T-helper 17 cell (primary cell): ENCODE measurements at places on chromosomes 4 and X.

DNA sequence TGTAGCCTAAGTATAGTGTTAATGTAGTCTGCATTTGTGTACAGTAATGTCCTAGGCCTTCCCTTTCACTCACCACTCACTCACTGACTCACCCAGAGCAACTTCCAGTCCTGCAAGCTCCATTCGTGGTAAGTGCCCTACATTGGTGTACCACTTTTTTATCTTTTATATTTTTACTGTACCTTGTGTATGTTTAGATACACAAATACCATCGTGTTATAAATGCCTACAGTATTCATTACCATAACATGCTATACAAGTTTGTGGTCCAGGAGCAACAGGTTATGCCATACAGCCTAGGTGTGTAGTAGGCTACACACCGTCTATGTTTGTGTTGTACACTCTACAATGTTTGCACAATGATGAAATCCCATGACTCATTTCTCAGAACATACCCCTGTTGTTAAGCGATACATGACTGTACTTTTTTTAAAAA is 15.4 kb downstream of the TSPAN5 start:
- no peak for DNase-seq

GRCh38 chr4:153651116-153651515 is 33.0 kb upstream of the TLR2 start:
- DNase-seq: no peak

DNA sequence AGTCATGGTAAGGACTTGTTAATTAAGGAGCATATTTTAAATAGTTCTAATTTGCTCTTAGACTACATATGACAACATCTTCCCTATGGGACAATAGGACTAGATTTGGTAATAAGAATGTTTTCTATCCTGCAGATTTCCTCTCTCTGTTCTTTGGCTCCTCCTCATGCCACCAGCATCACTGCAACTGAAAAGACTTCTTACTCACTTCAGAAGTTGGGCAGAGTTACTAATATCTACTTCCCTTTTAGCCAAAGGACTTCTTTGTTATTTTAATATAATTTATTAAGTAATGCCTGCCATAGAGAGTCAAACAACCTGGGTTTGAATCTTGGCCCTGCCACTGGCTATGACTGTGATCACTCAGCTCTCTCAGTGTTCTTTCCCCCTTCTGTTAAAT is 16.4 kb downstream of the MMAA start:
- no peak for DNase-seq

DNA sequence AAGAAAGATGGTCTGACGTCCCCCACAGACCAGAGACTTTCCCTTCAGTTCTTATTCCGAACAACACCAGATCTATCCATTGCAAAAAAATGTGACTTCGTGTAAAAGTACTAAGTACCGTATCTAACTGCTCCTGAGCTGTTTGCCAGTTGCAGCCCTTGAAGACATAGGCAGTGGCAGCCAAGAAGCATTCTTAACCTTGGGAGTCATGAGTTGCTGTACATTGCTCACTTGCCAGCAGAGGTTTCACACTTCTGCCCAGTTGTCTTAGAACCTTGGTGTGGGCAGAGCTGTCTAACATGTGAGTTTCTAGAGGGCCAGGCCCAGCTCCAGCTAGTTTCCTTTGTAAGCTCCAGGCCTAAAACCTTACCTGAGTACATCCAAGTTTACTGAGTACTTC is 10.5 kb upstream of the CHRDL1 start:
- DNase-seq: no peak

DNA sequence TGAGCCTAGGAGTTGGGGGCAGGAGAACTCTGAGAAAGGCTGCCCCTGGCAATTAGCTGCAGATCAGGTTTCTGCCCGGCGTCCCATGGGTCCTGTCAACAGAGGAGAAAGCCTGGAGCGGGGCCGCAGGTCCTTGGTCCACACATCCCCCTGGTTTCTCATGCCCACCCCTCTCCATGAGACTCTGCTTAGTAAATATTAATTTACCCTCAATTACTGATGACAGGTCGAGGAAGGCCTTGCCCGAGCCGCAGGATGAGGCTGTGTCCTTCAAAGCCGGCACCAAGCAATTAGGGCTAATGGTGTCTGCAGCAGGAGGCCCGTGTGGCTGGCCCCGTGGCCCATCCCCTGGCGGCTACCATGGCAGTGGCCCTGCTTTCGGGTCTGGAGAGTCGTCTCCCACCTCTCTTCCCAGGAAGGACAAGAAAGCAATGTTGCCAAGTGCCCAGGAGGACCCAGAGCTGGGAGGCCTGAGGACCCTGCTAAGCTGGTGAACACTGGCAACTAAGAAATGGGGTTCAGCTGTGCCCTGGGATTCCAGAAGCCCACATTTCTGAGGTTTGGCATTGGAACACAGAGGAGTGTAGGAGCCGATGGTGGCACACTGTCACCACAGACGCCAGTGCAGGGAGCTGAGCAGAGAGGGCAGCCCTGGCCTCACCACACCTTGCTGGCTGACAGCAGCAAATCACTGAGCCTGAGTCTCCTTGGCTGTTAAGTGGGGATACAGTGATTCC is 114.6 kb downstream of the CPZ start:
- DNase-seq: no peak

- DNase-seq: no peak
These were observed 177.4 kb downstream of the SH3KBP1 start for GRCh38 chrX:19709812-19710518.

- DNase-seq: no peak
These were observed 57.7 kb upstream of the ATXN3L start for GRCh38 chrX:13377550-13377934.

DNA sequence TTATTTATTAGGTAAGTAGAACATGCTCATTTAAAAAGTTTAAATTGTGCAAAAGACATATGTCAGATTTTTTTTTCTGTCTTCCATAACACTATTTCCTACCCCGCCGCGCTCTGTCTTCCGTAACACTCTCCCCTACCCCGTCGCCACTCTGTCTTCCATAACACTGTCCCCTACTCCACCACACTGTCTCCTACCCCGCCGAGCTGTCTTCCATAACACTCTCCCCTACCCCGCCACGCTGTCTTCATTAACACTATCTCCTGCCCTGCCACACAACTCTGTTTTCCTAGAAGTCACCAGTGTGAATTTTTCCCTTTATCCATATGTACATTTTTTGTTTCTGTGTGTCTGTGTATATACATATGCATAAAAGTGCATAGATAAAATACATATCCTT is 4.4 kb downstream of the MSMO1 start:
- DNase-seq: no peak

DNA sequence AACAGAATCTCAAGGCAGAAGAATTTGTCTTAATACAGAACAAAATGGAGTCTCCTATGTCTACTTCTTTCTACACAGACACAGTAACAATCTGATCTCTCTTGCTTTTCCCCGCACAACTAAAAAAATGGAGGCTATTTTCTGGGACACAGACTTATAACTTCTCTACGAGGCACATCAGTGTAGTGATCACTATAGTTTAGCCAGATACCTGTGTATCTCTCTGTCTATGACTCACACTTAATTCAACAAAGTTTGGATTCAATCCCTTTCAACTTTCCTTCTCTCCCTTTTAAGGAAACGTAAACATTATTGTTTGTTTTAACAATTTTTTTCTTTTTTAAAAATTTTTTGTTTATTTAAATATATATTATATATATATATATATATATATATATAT is 29.4 kb downstream of the APELA start:
- DNase-seq: no peak

DNA sequence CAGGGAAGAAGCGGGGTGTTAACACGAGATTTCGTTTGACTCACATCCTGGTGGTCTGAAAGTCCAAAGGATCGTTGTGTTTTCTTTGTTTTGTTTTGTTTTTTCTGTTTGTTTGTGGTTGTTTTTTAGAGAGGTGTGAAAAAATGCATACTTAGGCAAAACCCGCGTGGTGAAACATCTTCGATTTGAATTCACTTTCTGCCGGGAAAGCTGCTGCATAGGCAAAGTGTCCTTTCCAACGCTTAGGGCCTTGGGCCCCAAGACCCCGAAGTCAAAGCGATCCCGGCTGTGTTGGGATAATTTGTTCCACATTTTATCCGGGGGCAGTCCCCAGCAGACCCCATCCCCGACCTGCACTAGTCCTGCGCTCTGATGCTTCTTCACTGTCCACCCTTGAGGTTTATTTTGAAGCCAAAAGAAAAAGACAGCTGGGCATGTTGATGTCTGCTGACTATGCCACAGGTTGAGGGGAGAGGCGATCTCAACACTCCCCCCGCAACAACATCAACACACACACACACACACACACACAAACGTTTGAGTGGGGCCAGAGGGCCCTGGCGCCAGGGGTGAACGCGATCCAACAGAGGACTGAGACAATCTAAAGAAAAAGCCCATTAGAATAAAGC is 2.0 kb downstream of the MSX1 start:
- DNase-seq: no peak

- no peak for DNase-seq
These were observed 2.1 kb downstream of the PNMA6F start for GRCh38 chrX:153319295-153320046.

GRCh38 chrX:17861489-17862011 is 452 bp upstream of the RAI2 start:
- no peak for DNase-seq

DNA sequence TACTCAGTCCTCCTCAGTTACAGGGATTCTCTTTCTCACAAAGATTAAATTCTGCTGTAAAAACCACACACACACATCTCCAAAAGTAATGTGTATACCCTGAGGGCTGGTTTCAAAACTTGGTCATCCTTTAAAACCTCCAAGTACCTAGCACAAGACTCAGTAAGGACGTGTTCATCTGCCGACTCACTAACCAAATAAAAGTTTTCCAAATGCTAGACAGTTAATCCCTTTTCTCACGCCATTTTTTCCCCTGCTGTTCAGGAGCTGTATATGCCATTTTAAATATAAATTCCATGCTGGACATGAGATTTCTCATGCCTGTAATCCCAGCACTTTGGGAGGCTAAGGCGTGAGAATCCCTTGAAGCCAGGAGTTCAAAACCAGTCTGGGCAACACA is 3.9 kb upstream of the SAT1 start:
- DNase-seq: no peak

- no peak for DNase-seq
These were observed 69.2 kb downstream of the VCX3A start for GRCh38 chrX:6465756-6466155.

- DNase-seq: no peak
These were observed 211.5 kb upstream of the GRIA3 start for GRCh38 chrX:122972604-122973003.

DNA sequence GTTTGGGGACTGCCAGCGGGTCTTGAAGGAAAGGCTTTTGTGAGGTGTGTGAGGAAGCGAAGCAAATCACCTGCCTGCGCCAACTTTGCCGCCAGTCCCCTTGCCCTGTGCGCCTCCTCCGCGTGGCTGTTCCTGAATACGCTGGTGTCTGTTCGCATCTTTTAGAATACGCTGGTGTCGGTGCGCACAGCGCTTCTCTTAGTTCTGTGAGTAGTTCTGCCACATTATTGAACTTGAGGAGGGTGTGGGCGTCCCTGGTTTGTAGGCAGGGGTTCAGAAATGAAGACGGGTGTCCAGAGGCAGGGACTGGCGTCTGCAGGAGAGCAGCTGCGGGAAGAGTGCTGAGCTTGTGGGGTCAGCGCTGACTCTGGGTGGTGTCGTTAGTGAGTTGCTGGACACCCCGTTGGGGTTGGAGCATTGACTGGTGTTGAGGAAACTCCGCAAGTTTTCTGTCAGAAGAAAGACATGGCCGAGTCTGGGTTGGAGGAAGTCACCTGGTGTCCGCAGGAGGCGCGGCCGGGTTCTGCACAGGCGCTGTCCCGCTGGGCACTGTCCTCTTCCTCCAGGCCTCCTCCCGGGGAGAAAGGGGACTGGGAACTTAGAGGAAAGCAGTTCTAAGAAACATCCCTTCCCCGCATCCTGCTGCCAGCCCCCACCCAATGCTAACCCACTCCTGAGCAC is 930 bp downstream of the ZNF718 start:
- no peak for DNase-seq

DNA sequence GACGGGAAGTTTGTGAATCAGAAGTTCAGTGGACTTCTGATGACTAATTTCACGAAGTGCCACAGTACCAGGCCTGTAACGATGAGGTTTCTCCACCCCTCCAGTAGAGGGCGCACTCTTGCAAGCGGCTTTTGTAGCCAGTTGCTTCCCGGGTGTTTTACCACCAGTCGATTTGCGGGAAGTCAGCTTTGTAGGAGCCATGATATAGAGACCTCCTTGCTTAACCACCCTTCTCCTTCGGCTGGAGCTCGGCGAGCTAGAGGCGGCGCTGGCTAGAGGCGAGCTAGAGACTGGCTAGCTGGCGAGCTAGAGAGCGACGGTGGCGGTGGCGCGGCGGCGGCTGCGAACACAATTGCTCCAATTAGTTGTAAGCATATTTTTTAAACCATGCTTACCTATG is 72.0 kb downstream of the IL1RAPL1 start:
- DNase-seq: no peak

DNA sequence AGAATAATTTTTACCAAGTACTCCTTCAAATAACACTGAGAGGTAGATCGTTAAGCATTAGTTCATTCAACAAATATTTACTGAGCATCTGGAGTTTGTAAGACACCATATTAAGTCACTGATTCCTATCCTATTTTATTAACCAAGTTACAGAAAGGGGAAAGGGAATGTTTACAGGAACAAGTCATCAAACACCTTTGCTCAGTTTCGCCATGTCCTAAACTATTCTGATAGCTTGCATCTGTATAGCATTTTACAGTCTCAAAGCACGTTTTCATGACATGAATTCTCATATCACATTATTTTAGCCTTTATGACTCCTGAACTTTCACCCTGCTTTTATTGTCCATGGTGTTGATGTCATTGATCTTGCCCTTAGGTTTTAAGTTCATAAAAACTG is 89.2 kb downstream of the AREG start:
- no peak for DNase-seq

GRCh38 chr4:59553063-59553720 is 1646.9 kb upstream of the ADGRL3 start:
- no peak for DNase-seq

DNA sequence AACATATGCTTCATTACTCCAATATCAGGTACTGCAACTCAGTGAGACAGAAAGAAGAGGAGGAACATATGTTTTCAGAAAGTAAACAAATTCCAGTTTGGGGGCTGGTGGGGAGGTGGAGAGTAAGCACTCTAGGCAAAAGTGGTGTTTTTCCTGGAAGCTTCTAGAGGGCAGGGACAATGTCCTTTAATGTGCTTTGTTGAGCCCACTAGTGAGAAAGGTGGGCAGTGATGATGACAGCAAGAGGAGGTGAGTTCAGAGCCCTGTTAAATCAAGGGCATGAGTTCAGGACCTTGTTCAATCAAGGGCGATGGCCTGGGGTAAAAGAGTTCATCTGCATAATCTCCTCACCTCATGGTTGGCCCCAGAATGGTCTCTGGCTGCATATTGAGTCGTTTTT is 38.4 kb downstream of the GPC3 start:
- DNase-seq: no peak

DNA sequence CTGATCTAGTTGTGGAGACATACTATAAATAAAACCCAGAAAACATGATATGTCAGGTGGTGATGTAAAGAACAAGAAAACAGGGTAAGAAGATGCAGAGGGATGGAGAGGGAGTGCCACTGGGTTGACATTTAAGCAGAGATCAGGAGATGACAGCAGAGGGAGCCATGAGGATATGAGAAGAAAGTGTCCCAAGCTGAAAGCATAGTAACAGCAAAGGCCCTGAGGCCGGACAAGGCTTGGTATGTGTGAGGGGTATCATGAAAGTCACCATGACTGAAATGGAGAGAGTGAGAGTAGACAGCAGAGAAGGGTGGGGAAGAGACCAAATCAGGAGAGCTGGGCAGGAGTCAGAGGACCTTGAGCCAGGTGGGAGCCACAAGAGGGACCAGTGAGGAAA is 3.4 kb downstream of the GPKOW start:
- DNase-seq: no peak
